NCI-H510A (cell line): ENCODE measurements at places on chromosomes 1 and 21.
A peak's percentile ranks its signal among the peaks of the same experiment; 100 is the strongest.

- no peak for DNase-seq
These were observed 15.3 kb downstream of the NPHP4 start for GRCh38 chr1:5976726-5977493.

DNA sequence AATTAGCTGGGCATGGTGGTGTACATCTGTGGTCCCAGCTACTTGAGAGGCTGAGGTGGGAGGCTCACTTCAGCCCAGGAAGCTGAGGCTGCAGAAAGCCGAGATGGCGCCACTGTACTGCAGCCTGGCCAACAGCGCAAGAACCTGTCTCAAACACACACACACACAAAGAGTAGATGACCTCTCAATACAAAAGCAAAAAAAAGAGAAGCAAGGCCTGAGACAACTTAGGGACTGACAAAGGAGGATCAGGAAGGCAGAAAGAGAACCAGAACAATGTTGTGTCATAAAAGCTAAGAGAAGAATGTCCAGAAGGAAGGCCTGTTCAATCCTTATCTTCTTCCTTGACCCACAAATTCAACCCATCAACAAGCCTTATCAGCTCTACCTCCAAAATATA, 18.5 kb downstream of the WASF2 start:
- no peak for DNase-seq

GRCh38 chr1:119773711-119774241, 5.1 kb upstream of the HMGCS2 start:
- peak; percentile 66 for DNase-seq

DNA sequence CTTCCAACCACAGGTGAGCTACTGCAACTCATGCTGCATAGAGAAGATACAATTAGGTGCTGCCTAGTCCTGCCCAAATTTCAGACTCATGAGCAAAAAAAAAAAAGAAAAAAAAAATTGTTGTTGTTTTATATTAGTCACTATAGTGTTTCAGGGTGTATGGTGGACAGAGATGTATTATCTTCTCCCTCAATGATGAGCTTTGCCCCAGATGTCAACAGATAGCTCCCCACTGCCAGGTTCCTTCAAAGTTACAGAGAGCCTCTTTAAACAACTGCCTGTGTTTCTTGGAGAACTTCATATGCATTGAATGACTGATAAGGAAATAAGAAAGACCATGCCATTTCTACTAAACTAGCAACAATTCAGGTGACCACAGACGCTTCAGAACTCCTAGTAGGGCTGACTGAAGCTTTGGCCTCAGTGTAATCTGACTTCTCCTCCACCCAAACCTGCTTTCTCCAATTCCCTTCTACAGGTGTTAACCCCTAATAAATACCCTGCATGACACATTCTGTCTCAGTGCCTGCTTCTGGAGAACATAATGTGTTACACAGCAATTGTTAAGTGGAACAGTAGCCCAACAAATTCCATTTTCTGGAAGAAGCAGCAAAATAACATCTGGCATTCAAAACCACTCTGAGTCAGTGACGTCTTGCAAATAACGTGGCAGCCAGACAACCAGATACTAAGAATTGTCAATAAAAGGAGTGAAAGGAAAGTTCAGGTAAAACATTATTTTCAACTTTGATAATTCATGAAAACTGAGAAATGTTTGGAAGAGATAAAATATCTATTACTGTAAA, 147.7 kb downstream of the CDC42BPA start:
- no peak for DNase-seq

- no peak for DNase-seq
These were observed 56.8 kb downstream of the ACP6 start for GRCh38 chr1:147613506-147613905.

- peak; percentile 84 for DNase-seq
These were observed 113.0 kb downstream of the DMRTB1 start for GRCh38 chr1:53572065-53572814.

DNA sequence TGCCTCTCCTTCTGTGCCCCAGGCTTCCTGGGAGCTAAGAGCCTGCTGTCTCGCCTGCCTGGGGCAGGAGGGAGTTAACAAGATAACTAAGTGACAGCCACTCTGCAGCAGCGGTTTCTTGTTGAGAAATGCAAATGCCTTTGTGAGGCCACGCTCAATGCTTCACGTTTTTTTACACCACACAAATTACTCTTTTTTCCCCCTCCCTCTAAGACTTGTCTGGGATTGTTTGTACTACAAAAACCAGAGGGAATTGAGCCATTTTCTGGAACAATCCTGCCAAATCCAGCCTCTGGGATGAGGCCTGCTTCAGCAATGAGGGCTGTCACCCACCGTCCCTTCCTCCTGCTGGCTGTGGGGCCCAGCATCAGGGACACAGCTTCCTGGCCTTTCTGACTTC, 119.6 kb downstream of the ACTL8 start:
- DNase-seq = no peak

DNA sequence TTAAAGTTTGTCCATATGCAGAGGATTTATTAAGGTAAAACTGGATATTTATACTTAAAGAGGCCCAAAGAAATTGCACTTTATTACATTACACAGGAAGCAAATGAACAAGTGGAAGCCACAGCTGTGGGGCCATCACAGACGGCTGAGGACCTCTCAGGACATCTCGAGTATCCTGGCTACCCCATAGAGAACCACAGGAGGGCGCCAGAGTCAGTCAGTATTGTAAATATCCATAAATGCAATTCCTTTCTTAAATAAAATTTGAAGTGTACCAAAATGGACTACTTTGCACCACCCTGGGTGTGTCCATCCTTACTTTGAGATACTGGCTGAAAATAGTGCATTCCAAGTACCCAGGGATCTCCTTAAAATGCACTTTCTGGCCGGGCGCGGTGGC, 257.2 kb downstream of the MRPL39 start:
- no peak for DNase-seq

GRCh38 chr1:235946571-235946981, 79.9 kb upstream of the LYST start:
- DNase-seq = no peak

- no peak for DNase-seq
These were observed 1.4 kb downstream of the WDR26 start for GRCh38 chr1:224433041-224433691.

DNA sequence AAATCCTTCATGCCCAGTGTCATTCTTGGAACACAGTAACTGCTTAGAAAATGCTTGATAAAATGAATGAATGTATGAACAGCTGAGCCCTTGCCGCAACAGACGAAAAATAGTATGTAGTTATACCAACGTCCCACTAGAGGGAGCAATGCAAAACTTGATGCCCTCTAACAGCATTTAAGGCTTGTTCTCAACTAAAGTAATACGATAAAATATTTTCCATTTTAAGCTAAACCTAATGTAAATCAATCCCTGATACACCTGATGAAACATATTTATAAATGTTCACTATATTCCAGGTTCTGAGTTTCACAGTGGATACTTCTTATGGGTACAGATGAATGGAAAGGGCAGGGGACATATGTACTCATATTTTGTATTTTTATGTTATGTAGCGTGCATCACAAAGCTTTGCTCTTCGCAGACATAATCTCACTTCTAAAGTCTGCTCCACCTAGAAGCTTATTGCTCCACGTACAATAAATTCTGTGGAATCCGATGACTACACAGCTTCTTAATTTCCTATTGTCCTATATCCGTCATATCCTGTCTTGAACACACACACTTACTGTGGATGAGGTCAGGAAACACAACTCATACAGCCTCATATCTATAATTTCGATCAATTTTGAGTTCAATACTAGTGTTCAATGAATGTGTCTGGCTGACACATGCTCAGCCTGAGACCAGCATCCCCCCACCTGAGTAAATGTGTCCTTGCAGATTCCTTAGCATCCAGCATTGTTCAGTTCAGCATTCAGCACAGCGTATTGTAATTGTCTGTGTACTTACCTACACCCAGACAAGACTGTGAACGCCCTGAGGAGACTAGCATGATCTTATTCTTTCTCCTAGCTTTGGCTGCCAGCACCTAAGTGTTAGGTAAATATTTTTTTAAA, 4.4 kb upstream of the UTP25 start:
- no peak for DNase-seq

DNA sequence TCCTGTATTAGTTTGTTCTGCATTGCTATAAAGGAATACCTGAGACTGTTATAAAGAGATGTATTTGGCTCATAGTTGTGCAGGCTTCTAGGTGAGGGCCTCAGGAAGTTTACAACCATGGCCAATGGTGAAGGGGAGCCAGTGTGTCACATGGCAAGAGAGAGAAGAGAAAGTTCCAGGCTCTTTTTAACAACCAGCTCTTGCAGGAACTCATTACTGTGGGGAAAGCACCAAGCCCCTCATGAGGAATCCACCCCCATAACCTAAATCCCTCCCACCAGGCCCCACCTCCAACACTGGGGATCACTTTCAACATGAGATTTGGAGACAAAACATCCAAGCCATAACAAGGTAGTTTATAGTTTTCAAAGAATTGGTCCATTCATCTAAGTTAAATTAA, 5.0 kb upstream of the MEAF6 start:
- DNase-seq = no peak

- DNase-seq = no peak
These were observed 204.7 kb downstream of the NFIA start for GRCh38 chr1:61287014-61287413.

- DNase-seq = no peak
These were observed 28.7 kb downstream of the PTGFR start for GRCh38 chr1:78519446-78519845.
